ENCODE measurements at places on chromosomes 5 and 9. TPM values are rescaled to one million over a fixed set of nuclear protein-coding genes. Genes with fewer than 3 reads are reported as not detected.

DNA sequence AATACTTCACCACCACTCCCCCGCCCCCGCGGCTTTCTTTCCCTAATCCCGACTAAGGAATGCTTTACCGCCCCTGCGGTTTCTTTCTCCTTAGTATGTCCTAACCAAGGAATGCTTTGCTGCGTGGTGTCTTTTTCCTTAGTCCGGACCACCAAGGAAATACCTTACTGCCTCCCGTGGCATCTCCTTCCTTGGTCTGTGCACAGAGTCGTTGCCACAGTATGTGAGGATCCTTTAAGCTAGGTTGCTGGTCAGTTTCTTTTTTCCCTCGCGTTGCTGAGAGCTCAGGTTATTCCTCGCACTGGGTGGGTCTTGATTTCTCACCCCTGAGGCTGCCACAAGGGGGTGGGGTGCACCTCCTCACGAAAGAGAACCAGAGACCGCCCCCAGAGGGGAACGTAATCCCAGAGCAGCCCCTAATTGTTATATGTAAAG lies 309.4 kb downstream of the NR3C1 start:
- no peak for DNase-seq

DNA sequence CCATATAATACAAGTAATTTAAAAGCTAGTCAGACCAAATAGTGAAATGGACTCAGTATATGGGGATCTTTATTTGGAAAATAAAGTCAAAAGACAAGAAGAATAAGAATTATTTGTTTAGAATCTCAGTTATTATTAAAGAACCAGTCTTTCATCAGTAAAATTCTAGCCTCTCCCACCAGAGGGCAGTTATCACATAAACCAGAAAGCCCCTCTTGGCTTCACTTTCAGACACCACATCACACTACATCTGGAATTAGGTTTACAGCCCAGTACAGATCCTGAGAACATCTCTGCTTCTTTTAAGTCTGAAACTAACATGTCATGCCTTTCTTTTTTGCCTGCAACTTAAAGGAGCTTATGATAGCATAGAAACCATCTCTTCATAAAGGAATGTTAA lies 12.2 kb upstream of the HSPB3 start:
- no peak for DNase-seq

CAMK2A gene
- polyA plus RNA-seq: 2.5 TPM

DNA sequence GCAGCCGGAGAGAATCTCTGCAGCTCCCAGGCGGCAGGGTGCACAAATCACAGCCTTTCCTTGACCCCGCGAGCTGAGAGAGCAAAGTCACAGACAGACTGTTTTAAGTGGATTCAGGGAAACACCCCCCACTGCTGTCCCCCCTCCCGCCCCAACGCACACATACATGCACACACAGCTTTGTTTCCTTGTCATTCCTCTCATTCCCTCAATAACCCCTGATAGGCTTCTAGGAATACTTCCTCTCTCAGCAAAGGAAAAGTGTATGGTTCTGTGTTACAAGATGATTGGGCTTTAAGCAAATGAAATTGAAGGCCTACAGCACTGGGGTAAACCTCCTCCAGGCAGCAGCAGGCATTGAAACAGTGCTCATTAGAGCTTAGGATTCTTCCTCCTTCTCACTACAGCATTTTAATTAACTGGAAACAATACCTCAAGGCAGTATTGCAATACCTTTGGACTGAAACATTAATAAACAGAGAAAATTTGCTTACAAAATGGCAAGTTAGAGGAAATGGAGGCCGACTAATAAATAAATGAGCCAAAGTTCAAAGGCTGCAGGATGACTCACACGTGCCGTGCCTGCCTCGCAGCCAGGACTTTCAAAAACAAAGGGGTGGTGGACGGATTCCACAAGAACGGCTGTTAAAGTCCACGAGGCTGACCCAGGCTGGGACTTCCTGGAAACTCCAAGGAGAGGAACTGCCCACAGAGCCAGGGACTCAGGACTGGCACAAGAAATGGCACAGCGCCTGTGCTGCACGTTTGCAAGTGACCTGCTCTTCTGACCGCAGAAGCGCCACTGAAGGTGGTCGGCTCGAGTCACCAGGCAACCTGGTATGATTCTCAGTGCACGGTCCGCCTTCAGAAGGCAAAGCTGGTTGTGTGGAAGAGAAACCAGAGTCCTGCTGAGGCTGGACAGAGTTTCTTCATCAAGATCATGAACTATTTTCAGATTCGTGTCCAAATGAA lies 236.2 kb downstream of the SYK start:
- DNase-seq: no peak

GRCh38 chr5:171300358-171300757 lies 8.7 kb upstream of the TLX3 start:
- DNase-seq: no peak

ITK gene
- 0.40 TPM for polyA plus RNA-seq

- no peak for DNase-seq
Observed at GRCh38 chr5:61048534-61048933, 103.5 kb downstream of the NDUFAF2 start.

- DNase-seq: no peak
Observed at GRCh38 chr9:136826188-136826541, 16.1 kb upstream of the AJM1 start.

- no peak for DNase-seq
Observed at GRCh38 chr5:173295796-173296195, 32.4 kb downstream of the STC2 start.

GLRA1 gene
- not detected for polyA plus RNA-seq

GRCh38 chr9:121350993-121351561 lies 19.0 kb downstream of the STOM start:
- no peak for DNase-seq

GRCh38 chr9:137724818-137725240 lies 106.0 kb downstream of the EHMT1 start:
- DNase-seq: no peak

DNA sequence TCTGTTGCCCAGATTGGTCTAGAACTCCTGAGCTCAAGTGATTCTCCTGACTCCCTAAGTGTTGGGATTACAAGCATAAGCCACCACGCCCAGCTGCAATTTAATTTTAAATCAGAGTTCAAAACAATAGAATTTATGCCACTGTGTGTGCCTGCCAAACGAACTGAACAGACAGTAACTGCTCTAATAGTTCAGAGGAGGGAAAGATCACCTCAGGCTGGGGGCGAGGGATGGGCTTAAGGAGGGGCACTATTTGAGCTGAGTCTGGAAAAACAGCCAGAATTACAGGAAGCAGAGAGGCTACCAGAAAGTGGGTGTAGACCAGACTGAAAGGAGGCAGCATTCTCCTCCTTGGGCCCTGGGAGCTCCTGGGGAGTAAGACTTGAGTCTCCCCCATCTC lies 12.2 kb downstream of the NOL6 start:
- DNase-seq: no peak

DNA sequence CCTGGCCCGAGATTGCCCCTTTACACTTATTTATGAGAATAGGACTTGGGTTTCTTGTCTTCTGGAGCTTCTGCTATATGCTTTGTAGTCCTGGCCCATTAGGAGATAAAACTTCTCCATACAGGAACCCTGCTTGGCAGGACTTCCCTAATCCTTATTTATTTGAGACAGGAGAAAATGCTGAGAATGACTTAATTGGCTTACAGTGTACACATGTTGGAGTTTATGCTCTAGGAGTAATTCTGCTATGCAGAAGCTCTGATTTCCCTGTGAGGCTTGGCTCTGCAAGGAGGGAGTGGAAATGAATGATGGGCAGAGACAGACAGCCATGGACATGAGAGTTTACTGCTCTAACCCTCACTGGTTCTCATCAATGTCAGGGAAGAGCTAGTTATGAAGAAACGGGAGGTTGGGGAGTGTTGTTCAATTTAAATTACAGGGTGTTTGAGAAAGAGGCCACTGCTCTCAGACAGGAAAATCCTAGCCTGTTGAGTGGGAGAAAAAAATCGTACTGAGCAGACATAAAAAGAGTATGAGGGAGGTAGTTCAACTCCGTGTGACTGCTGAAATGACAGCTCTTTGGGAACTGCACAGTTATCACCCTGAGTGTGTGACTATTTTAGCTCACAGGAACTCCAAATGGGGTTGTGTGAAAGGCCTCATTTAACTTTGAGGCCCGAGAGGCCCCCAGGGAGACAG lies 37.5 kb downstream of the ACTBL2 start:
- no peak for DNase-seq

DNA sequence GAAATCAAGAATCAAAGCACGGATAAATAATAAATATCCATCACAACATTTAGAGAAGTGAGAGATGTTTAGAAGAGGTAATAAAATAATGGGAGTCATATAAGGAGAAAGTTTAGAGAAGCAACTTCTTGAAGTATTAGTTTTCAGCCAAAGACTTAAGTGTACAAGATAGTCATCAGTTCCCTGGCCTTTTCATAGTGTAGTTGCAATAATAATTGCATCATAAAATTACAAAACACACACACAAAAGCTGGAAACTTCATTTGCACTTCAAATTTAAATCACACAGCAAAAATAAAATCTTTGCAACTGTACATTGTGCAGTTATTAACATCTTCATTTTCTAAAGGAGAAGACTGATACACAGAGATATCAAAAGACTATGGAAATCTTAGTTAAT lies 319.1 kb upstream of the RGMB start:
- DNase-seq: no peak

MRPS2 gene
- polyA plus RNA-seq: 41.1 TPM

DNA sequence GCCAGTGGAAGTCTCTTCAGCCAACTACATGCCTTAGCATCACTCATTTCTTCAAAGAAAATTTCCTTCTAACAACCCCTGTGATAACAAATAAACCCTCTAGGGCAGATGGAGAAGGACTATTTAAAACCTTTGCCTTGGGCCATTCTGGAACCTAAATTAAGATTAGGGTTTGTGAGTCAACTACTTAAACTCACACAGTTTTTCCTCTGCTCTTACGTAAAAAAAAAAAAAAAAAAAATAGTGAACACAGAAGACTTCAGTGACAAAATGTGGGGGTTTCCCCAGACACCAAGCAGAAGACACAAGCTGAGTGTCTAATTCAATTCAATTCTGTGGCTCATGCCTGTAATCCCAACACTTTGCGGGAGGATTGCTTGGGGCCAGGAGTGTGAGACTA lies 65.8 kb upstream of the ERCC6L2 start:
- DNase-seq: no peak

DNA sequence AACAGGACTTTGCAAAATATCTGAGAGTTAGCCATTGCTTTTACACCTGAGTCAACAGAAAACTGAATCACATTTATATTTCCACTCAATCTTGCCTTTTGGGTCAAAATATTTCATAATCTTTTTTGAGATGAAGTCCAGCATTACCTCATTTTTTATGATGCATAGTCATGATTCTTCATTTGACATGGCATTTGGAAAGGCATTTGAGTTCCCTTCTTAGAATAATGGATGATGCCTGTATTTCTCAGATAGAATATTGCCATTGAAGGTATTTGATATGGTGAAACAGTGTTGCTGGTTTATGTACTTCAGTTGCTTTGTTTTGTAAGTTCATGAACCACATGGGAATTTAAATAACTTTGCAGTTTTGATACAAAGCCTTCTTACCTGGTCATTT lies 180.4 kb downstream of the PRR16 start:
- no peak for DNase-seq

DNA sequence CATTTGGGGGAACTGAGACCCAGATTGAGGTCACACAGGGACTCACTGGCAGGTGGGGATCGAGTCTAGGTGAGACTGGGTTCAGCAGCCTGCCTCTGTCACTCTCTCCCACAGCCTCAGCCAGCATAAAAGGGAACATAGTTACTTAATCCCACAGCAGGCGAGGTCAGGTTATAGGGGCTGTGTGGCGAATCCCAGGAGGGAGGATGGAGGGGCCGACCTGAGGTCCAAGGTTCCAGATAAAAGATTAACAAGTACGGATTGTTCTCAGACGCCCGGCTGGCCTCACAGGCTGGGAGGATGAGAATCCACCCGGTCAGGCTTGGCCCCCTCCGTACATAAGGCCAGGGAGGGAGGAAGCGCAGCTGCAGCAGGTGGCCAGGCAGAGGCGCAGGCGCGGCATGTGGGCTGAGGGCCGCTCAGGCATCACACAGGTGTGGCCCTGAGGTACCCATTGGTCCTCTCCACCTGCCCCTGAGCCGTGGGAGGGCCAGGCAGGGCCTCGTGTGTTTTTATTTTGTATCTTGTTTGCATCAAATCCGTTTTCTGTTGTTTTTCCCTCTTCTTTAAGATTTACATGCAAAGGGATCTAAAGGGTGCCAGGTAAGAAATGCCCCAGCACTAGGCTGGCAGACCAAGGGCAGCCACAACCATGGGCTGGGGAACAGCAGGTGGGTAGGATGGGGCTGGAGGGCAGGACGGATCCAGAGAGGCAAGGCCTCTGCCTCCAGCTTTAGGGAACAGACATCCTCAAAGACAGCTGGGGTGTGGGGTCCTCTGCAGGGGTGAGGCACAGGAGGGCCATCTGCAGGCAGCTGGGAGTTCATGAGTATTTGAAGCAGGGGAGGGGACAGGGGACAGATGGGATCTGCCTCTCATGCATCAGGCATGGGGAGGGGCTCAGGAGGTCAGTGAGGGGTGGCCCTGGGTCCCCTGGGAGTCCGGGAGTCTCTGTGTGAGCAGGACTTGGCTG lies 3.6 kb downstream of the SUSD3 start:
- DNase-seq: no peak

GRCh38 chr9:137236238-137236935 lies 4.7 kb upstream of the TUBB4B start:
- peak; percentile 66 for DNase-seq

GRCh38 chr9:129263836-129264235 lies 85.8 kb upstream of the IER5L start:
- no peak for DNase-seq

GRCh38 chr9:116137581-116137980 lies 16.0 kb upstream of the PAPPA start:
- DNase-seq: no peak

DNA sequence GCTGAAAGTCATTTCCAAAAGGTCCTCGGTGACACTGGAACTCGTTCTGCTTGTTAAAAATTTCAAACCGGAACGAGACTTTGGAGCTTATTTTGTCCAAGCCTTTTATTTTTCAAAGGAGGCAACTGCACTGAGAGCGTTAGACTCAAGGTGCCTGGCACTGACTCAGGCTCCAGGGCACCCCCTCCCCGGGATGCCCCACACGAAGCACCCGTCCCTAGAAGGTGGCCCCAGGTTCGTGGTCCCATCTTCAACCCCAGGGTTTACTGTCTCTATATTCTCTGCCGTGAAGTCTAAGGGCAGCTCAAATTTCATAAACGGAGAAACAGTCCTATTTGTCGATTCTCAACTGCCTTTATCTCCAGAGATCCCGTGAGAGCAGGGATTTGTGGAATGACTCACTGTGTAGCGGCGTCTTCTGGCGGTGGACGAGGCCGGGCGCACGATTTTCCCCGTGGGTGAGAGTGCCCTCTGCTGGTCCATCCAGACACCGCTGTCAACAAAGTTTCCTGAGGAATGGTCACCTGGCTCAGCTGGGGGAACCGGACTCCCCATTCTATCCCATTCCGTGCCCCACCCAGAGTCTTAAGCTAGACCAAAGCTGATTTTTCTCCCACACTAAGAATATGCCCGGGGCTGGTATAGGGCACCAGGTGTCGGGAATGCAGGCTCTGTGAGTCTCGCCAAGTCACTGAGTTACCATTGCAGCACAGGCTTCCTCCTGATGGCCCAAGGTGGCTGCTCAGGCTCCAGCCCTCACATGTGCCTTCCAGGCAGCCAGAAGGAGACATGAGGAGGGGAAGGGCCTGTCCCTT lies 27.1 kb upstream of the SLC6A19 start:
- DNase-seq: no peak

NUP188 gene
- 38.6 TPM for polyA plus RNA-seq

DND1 gene
- polyA plus RNA-seq: not detected

GRCh38 chr9:104841601-104842141 lies 77.7 kb downstream of the NIPSNAP3B start:
- no peak for DNase-seq

SPATA31C1 gene
- 0.76 TPM for polyA plus RNA-seq

CDKN2B-AS1 gene
- polyA plus RNA-seq: 0.10 TPM

Data from right renal cortex interstitium (tissue), 3 donors.